ENCODE measurements at places on chromosomes 4 and X.

- DNase-seq: no peak
Observed at GRCh38 chr4:39103291-39103690, 41.3 kb downstream of the KLHL5 start.

GRCh38 chr4:11426003-11426402 lies 2.7 kb downstream of the HS3ST1 start:
- no peak for DNase-seq

DNA sequence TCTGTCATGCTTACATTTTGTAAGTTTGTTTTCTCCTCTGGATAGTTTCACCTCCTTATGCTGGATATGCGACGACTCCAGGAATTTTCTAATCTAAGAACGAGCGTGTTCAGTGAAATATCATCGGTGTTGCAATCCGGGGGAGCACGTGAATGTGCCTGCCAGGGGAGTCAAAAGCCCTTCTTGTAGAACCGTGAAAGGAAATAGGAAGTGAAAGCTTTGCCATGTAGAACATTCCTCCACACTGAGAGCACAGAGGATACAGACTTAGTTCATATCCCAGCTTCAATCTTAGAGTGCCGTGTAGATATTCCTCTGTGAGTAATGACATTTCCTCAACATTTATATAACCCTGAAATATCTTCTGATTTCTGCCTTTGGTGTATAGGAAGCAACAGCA lies 121.2 kb downstream of the VEGFC start:
- DNase-seq: no peak

DNA sequence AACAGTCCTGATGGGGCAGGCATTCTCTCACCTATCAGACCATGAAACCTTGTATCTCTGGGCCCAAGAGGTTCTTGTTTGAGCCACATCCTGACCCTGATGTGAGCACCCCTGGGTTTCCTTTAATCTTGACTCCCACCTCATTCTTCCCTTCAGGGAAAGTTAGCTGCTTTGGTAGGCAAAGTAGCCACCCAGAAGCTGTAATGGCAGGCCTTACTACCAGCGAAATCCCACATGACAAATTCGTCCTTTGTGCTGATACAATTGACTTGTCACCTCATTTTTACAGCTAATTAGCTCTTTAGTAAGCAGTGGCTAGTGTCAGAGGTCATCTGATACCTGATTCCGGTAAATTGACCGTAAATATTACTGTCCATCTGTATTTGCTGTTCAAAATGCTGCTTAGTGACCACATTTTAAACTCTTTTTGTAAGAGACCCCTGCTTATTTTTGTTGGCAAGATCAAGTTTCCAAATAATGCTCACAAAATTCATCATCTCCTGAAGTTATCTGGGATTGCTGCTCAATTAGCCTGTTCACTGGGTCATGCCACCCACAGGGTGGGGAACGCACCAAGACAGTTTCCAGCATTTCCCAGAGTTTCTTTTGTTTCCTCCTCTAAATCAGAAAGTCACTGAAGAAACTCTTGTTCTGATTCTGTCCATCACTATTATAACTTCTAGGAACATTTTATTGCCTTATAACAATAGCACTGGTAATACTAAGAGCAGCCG lies 329.7 kb downstream of the GPAT3 start:
- no peak for DNase-seq

DNA sequence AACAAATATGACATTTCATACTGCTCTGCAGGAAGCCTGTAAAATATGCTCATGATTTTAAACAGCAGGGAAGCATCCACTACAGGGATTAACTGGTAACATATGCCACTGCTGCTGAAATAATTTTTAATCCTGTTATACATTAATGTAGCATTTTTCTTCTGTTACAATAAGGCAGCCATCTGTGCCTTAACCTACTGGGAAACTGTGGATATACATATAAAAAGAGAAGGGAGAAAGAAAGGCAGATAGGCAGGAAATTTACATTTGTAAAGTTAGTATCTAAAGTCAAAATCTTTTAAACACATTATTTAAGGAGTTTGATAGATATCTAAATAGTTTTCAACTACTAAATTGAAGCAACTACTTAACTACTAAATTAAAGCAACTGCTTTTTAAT lies 514.6 kb upstream of the KLHL4 start:
- no peak for DNase-seq

- DNase-seq: no peak
Observed at GRCh38 chr4:108450236-108450898, 170.0 kb upstream of the RPL34 start.

- DNase-seq: no peak
Observed at GRCh38 chr4:21203416-21203815, 503.2 kb downstream of the PACRGL start.

DNA sequence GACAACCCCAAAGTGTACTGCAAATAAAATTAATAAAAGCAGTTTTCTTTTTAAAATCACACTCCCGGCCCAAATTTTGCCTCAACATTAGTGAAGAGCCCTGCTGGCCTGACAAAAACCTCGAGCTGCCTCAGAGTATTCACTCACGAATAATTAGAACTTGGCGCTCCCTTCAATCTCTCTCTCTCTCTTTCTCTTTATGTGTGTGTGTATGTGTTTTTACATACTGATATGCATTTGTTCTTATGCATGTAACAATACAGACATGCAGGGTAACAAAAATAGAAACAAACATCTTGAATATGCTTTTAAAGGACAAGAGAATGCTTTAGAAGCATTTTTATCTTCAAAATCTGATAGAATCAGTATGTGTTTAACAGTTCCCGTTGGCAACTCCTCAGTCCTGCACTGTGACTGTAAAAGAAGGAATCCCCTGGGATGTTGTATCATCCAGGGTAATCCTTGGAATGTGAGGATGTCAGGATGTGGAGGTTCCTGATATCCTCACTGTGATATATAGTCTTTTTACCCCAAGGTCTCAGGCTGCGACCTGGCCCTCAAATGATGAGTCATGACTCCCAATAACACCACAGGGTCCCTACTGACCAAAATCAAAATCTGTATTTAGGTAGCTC lies 53.0 kb downstream of the PTCHD1 start:
- DNase-seq: peak; percentile 3

DNA sequence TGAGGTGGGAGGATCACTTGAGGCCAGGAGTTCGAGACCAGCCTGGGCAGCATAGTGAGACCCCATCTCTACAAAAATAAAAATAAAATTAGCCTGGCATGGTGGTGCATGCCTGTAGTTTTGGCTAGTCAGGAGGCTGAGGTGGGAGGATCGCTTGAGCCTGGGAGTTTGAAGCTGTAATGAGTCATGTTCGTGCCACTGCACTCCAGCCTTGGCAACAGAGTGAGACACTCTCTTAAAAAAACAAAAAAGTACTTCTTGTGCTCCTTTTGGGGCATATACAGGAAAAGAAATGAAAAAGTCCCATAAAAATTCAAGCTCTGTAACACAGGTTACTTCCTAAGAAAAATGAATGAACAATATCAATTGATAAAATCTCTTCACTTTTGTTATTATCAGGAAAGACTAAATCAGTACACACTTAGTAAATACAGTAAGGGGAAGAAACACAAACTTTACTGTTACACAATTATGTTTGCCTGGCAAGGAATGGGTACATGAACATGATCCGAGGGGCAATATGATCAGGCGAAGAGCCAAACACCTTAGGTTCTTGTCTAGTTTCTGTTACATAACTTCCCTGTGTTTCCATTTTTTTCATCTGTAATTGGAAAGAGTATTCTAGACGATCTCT lies 46.9 kb downstream of the CCDC158 start:
- no peak for DNase-seq

- no peak for DNase-seq
Observed at GRCh38 chrX:135632353-135632752, 81.1 kb upstream of the CT45A1 start.

GRCh38 chr4:117588771-117589170 lies 445.5 kb upstream of the NDST3 start:
- no peak for DNase-seq

- no peak for DNase-seq
Observed at GRCh38 chrX:149910178-149910695, 19.1 kb upstream of the HSFX4 start.

DNA sequence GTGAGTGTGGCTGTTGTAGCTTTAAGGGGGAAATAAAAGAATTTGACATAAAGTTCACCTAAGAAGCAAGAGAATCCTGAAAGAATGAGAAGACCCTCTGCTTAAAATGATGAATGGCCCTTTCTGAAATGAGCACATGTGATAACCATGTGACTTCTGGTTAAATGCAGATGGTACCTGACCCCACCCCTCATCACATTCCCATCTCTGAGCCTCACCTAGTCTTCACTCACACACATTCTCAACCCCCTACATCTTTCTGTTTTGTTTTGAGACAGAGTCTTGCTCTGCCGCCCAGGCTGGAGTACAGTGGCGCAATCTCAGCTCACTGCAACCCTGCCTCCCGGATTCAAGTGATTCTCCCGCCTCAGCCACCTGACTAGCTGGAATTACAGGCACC lies 31.5 kb downstream of the SEPTIN6 start:
- DNase-seq: no peak

GRCh38 chrX:136839196-136839595 lies 41.3 kb downstream of the RBMX start:
- DNase-seq: peak; percentile 35

DNA sequence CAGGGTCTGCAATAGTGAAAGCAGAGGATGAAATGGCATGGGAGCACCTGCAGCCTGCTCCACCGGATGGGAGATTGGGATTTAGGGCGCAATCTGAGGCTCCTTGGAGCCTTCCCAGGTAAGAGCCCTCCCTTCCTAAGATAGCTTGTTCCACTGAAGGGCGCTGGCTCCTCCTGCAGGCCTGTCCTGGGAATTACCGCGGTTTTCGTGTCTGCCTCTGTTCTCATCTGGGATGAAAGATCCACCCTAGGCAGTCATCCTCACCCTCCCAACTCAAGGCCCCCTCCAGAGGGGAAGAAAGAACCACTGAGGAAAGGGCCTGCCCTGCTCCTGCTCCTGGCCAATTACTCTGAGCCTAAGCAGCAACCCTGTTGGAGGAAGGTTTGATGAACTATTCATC lies 547.5 kb downstream of the SMARCA1 start:
- DNase-seq: no peak

GRCh38 chrX:54786967-54787366 lies 11.1 kb downstream of the ITIH6 start:
- no peak for DNase-seq

Data from GM03348 (cell line).